ENCODE measurements at places on chromosomes 5 and 9.
A peak's percentile ranks its signal among the peaks of the same experiment; 100 is the strongest.

GRCh38 chr9:72362680-72363139, 2.3 kb downstream of the ZFAND5 start:
- peak; percentile 73 for DNase-seq

- DNase-seq = peak; percentile 52
These were observed 10.5 kb upstream of the GALNT10 start for GRCh38 chr5:154179846-154180710.

- no peak for DNase-seq
These were observed 139.8 kb downstream of the APBA1 start for GRCh38 chr9:69532396-69532795.

DNA sequence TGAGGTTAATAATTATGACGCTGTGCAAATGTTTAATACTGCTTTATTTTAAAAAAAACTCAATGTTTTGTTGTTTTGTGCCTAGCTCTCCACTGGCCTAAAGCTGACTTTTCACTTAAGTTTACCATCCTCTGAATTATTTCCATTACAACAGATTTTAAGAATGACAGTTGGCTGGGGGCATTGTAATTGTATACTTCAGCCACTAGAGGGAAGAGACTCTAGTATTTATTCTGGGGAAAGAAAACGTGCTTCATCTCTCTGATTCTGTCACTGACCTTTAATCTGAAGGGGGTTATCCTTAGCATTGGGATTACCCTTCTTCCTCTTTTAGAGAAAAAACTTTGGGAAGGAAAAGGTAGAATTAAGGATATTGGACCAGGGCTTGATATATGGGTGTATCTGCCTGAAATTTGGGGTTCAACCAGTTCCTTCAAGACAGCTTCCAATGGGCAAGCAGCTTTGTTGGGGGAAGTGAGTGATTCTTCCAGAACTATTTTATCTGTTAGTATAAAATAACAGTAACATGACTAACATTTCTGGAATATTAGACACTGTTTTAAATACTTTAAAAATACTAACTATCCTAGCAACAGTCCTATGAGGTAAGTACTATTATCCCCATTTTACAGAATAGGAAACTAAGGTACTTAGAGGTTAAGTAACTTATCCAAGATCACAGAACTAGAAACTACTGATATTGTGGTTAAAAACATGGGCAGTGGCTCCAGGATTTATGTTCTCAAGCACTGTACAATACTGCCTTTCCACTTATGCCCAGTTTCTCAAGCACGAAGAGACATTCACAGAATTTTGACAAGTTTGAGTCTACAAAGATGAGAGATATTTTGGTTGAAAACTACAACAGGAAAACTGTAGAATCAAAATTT, 208.4 kb downstream of the CD180 start:
- no peak for DNase-seq

DNA sequence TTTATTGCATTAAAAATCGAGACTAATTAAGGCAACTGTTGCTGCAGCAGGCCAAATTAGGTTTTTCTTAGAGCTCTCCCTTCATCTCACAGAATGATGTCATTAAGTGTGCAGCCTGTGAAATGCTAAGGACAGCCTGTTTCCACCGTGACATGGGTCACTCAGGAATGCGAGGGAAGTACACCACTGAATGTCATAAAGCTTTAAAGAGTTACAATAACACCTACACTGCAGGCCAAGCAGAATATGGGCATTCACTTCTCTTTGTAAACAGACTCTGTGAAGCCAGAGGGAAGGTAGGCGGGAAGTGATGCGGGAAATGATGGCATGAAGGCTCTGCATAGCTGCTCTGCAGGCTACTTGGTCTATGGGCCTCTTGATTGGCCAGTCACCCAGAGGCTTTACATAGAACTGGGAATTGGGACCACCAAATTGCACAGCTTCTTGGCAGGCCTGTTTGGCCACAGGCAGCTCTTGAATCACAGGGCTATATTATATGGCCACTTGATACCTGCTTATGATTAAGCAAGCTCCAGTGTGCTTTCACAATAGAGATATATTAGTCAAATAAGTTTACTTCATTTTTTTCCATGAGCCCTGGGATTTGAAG, 28.4 kb upstream of the AOPEP start:
- no peak for DNase-seq

GRCh38 chr9:134062461-134063087, 5.3 kb downstream of the BRD3 start:
- peak; percentile 10 for DNase-seq

- DNase-seq = no peak
These were observed 38.1 kb upstream of the CD180 start for GRCh38 chr5:67234671-67235176.

DNA sequence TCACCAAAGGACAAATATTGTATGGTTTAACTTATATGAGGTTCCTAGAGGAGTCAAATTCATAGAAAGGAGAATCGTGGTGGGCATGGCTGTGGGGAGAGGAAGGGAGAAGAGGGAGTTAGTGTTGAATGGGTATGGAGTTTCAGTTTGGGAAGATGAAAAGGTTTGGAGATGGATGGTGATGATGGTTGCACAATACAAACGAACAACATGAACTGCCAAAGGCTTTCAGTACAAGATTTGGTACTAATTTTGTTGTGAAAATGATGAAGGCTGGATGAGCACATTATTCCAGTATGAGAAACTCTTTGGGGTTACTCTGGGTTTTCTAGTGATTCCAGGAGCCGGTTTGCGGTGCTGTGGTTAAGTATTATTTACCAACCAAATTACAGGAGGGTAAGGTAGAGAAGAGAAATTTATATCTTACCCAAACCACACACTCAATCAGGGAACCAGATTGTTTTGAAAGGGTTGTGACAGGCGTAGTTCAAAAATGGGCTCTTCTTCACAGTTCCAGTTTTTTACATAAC, 112.0 kb upstream of the TBC1D2 start:
- no peak for DNase-seq

DNA sequence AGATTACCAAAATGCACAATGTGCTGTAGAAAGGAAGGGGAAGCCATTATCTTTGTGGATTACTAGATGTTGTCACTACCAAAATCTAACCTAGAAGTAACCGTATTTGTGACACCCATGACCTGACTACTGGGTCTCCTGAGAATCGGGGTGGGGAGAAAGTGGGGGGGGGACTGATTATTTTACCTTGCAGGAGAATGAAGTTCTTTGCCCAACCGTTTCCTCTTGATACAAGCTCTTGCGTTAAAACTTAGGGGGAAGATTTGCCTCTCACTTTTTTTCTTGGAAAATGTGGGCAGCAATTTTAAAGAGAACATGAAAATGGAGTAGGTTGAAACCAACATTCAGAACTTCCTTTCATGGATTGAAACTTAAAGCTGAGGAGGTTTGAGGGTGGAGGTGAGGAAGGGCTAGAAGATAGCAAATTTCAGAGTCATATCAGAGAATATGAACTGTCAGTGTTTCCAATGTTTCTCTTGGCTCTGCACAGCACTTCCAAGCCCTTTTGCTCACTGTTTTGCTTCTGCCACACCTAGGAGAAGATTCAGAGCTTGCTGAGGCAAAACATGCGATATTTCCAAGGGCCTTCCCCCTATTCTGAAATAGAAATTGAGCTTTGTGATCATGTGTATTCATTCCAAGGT, 280.8 kb downstream of the AOPEP start:
- no peak for DNase-seq

DNA sequence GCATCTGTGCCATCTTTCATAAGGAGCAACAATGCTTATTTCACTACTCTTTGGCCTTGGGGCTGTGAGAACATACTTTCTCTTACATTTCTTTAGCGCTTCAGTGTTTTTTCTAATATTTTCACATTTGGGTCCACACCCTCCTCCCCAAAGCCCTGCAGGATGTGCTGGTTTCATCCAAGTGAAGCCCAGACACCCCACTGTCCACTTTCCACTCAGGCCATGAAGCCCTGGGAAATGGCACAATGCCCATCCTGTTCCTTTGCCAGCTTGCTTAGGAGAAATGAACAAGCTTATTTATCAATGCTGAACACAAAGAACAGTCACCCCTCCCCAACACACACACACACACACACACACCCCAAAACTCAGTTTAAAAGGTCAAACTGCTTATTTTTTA, 17.3 kb upstream of the TMOD1 start:
- no peak for DNase-seq

- DNase-seq = no peak
These were observed 54.4 kb upstream of the EXOC3 start for GRCh38 chr5:388266-389196.

- no peak for DNase-seq
These were observed 156.2 kb downstream of the RGS3 start for GRCh38 chr9:113619491-113620376.

DNA sequence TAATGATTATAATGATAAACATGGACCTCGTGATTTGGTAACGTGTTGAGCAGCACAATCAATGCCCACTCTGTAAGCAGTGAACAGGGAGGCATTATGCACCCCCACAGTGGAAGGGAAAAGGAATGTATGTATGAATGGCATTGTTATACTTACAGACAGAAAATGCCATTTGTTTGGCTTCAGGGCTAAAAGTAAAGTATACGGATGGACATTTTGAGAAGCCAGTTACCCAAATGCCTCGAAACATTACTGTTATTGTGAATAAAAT, 260.2 kb upstream of the PPP1R2B start:
- DNase-seq = no peak

- DNase-seq = no peak
These were observed 24.9 kb downstream of the SYK start for GRCh38 chr9:90826326-90827020.

DNA sequence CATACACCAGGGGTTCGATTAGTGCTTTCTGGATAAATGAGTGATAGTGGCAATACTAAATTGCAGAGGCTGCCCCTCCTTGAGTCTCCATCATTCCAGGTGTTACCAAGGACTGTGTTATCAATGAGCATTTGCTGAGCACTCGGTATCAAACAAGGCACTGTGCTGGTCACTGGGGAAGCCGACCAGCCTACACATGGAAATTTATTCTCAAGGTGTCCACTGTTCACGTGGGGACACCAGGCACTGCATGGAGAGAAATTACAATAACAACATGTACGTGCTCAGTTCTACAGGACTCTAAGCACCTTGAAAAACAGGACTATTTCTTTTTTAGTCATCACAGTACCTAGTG, 22.2 kb downstream of the RGS3 start:
- DNase-seq = no peak

- DNase-seq = no peak
These were observed 201.7 kb upstream of the TAS2R1 start for GRCh38 chr5:9831823-9832222.

DNA sequence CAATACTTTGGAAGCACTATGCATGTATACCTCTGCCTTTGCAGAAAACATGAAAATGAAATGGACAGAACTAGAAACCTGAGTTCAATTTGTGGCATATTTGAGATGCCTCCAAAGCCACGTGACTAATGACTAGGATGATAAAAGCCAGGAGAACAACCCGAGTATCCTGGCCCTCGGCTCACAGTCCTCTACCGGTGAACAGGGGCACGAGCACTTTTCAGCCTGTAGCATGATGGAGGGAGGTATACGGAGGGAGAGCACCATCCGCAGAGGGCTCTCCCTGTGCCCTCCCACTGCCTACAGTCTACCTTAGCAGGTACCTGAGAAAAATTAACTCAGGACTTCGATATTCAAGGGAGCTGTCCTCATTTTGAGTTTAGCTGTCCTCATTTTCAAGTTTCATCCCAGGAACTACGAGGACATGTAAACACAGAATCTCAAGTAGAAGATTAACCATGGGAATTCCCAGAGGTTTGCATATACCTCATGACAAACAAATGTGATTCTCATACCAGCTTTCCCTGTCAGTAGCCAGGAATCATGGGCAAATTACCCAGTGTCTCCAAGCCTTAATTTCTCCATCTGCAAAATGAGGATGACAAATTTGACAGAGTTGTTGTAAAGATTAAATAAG, 249.3 kb downstream of the DNAH5 start:
- DNase-seq = no peak

- no peak for DNase-seq
These were observed 111.1 kb upstream of the EQTN start for GRCh38 chr9:27408001-27408400.

DNA sequence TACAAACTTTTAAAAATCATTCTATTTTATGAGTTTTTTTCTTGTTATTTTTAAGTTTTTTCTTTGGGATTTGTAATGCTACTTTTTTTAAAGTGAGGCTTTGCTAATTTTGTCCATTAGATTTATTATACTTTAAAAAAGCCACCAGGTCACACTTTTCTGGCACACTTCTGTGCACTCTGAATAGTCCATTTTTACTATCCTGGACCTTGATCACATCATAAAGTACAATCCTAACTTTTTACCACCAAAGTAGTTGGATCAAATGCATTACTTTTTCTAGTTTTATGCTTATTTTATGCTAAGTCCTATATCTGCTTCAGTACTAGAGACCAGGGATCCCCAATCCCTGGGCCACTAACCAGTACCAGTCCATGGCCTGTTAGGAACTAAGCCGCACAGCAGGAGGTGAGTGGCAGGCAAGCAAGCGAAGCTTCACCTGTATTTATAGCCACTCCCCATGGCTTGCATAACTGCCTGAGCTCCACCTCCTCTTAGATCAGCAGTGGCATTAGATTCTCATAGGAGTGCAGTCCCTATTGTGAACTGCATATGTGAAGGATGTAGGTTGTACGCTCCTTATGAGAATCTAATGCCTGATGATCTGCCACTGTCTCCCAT, 16.0 kb downstream of the FRRS1L start:
- no peak for DNase-seq

- DNase-seq = no peak
These were observed 33.5 kb upstream of the EBF1 start for GRCh38 chr5:159133041-159133741.

- no peak for DNase-seq
These were observed 1.3 kb downstream of the SHC3 start for GRCh38 chr9:89177012-89177943.

- DNase-seq = no peak
These were observed 40.0 kb downstream of the GAS1 start for GRCh38 chr9:86907346-86907745.

DNA sequence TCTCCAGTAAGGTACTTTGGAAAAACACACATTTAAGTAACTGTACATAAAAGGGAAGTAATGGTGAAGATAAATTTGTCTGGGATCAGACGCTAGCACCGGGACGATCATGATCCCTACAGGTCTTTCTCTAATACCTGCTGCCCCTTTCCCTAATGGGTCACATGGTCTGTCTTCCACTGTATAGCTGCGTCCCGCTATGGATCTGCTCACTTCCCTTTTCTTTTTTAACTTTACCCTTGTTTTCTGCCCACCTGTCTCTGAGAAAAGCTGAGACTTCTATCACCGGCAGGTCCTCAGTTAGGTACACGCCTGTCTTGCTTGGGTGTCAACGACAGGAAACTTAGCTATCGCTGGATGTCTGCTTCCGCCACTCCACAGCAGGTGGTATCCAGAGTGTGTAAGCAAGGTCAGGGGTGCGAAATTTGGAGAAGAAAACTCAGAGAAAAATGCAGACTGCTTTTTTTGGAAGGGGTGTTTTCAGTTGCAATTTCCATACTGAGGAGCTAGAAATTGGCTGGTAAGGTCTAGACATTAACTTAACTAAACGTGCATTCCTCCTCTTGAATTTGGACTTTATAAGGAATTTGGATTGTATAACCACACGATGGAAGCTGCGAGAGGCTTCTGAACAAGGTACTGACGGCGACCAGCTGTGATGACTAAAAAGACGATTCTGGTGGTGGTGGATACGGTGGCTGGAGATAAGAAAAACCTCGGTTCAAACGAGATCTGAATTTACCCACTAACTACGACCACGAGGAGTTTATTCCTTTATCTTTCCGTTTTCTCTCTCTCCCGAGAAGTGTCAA, 1.1 kb upstream of the ICE1 start:
- peak; percentile 46 for DNase-seq
